ENCODE measurements at places on chromosomes 3 and 15.

DNA sequence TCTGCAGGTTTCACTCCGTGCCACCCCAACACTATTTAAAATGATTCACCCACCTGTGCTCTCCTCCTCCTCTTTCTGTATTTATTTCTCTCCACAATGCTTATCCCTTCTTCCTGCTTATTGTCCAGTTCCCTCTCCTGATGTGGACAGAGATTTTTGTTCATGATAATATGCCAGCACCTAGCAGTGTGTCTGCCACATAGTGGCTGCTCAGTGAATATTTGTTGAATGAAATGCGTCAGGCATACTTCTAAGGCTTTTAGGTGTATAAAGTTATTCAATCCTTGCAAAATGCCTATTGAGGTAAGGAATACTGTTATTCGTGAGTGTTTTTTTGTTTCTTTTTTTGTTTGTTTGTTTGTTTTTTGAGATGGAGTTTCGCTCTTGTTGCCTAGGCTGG lies 67.5 kb upstream of the MME start:
- DNase-seq = no peak

DNA sequence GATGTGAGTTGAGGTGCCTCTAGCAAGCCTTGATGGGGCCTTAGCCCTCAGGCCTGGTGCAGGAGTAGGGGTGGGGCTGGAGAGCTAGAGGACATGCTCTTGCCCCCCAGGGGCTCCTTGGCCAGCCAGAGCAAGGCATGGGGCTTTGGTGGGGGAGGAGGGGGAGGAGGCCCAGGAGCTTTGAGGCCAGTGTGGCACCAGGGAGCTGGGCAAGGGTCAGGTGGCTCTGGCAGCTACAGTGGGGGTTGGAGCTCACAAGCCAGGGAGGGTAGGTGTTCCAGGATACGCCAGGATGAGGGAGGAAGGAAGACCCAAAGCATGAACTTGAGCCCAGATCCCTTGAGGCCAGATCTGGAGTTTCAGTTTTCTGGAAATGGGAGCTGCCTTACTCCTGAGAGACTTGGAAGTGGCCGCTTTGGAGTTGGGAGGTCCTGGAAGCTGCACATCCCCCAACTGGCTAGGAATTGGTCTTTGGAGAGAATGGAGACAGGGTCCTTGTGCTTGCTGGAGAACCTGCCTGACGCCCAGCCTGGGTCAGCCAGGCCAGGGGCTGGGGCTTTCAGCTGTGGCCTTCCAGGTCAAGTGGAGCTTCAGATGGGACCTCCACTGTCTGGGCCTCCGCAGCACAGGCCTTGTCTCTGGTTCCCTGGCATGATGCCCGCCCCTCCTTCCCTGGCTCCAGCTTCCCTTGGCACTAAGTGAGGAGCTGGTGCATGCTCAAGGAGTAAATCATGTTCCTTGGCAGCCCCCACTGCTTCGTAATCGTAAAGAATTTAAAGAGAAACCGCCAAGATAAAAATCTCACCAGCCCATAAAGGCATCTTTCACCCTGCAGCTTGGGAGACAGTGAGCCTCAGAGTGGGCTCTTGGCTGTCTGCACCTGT lies 8.7 kb downstream of the SEMA3F start:
- DNase-seq = no peak

DNA sequence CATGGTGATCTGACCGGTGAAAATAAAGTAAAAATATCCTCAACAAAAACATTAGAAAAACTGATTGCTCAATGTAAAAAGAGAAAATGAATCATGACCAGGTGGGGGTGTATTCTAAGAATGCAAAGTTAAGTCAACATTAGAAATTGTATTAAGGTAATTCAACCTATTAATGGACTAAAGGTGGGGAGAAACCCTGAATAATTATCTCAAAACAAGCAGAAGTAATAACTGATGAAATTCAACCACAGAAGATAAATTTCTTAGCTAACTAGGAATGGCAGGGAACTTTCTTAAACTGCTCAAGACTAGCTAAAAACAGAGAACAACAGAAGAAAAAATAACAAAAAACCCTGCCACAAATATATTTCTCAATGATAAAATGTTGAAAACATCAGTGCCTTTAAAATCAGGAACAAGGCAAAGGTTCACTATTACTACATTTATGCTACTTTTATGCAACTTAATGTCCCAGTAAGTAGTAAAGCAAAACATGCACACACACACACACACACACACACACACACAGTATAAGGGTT lies 204.4 kb upstream of the THBS1 start:
- DNase-seq = no peak

GRCh38 chr3:169250000-169250399 lies 413.5 kb downstream of the MECOM start:
- DNase-seq = no peak

- DNase-seq = peak; percentile 25
Measured at GRCh38 chr15:73873889-73874511, 636 bp downstream of the TBC1D21 start.

DNA sequence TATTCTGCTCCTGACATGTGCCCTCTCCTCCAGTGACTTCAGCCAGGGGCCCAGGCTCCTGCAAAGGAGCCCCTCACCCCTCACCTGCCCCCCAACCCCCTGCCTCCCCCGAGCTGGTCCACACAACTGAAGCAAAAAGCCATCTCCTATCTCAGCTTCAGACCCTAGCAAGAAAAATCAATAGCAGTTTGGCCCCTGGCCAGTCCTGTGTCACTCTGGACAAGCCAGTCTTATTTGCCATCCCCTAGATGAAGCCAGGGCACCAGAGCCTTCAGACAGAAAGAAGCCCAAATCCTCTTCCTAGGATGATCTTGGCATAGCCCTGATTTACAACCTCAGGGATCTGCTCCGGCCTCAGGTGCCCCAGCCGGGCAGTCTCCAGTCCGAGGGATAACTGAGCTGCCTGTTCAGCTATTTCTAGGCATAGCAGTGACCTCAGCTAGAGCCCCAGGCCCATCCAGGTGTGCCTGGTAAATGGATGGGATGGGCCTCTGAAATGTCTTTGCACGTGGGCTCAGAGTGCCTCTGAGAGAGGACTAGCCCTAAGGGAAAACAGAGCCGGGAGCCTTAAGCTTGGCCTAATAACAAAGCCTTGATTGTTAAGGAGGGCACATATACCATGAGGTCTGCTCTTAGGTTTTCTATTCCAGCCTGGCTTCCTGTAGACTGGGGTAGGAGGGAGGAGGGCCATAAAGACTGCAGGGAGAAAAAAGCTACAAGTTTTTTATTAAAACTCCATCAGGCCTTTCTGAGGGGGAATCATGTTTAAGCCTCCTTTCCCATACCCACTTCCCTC lies 242.0 kb downstream of the SHQ1 start:
- no peak for DNase-seq

GRCh38 chr15:42915654-42916315 lies 4.8 kb downstream of the TTBK2 start:
- DNase-seq = no peak

GRCh38 chr3:23629181-23629894 lies 176.4 kb upstream of the UBE2E1 start:
- no peak for DNase-seq

GRCh38 chr3:187748050-187748481 lies 2.8 kb upstream of the BCL6 start:
- no peak for DNase-seq

GRCh38 chr3:100902572-100902971 lies 90.6 kb downstream of the ABI3BP start:
- DNase-seq = no peak

GRCh38 chr15:60584355-60584998 lies 105.5 kb upstream of the ICE2 start:
- DNase-seq = no peak

GRCh38 chr3:5016211-5017161 lies 37.2 kb downstream of the BHLHE40 start:
- no peak for DNase-seq

DNA sequence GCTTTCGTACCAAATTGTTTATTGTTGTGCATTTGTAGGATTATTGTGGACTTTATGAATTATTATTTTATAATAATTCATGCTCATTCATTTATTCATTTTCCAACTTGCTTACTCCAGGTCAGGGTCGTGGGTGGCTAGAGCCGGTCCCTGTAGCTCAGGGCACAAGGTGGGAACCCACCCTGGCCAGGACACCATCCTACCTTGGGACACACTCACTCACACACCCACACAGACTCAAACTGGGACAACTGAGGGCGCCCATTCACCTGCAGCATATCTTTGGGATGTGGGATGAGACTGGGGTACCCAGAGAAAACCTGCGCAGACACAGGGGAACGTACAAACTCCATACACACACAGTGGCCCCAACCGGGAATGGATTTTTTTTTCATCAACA lies 40.6 kb downstream of the SSUH2 start:
- DNase-seq = no peak

- no peak for DNase-seq
Measured at GRCh38 chr3:177633671-177634207, 436.5 kb upstream of the TBL1XR1 start.

DNA sequence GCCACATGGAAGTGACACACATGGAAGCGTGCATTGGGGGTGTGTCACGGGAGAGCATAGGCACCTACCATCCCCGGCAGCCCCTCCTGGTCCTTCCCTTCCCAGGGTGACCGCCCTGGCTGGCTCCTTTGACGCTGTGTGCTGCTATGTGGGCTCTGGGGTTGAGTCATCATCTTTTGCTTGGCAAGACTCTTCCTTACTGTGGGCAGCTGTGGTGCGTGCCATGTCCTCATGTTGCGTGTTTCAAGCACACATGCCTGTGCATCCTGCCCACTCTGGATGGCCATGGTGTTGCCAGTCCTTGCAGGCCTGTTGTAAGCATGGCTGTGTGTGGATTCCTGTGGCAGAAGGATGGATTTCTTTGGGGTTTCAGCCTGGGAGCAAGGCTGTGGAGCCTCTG lies 14.0 kb downstream of the PLXNA1 start:
- DNase-seq = no peak

- DNase-seq = no peak
Measured at GRCh38 chr3:69092030-69092516, 7.3 kb downstream of the ARL6IP5 start.

- no peak for DNase-seq
Measured at GRCh38 chr15:71443538-71443937, 328.3 kb downstream of the THSD4 start.

- DNase-seq = no peak
Measured at GRCh38 chr3:142889212-142890014, 530 bp upstream of the PCOLCE2 start.

DNA sequence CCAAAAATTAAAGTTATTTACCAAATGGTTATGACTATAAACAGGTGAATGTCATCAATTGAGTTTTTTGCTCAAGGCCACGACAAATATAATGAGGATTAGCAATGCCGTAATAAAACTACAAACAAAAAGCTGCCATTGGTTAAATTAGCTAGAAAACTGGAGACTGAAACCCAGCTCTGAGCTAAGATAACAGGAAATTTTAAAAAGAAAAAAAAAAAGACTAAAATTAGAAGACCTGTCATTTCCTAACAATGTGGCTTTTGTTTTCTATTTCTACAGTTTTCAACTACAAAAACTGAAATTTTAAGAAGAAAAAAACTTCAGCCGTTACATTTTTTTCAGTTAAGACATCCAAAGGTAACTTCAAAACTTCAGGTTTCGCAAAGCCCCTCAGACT lies 9.7 kb downstream of the SLC12A6 start:
- DNase-seq = no peak

DNA sequence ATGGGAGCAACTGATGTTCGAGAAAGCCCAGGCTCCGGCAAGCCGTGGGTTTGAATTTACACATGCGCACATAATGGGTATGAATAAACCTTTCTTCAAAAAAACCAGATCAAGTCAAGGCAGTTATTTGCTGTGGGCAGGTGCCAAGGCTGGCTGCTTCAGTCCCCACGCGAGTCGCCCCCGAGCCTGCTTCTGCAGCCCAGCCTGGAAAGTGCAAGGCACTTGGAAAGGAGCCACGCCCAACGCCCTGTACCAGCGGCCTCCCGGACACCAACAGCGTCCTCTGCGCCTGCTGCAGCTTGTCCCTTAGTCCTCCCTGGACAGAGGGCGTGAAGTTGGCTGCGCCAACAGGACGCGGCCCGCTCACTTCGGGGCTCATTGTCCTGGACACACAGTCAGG lies 68.9 kb downstream of the KLF15 start:
- DNase-seq = no peak

DNA sequence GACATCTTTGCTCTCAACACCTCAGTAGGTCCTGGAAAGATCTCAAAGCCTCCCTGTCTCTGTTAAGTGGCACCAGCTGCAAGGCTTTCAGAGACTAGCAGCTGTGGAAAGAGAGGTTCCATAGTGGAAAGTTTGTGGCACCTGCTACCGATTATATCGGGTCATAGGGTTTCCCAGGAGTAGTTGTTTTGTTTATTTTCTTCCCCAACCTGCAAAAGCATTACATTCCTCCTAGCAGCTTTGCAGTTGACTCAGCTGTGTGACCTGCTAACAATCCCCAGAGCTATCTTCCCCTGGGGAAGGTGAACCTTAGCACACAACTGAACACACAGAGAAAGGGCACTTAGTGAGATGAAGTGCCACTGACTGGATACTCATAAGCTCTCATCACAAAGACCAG lies 598.9 kb upstream of the GRM7 start:
- DNase-seq = no peak

DNA sequence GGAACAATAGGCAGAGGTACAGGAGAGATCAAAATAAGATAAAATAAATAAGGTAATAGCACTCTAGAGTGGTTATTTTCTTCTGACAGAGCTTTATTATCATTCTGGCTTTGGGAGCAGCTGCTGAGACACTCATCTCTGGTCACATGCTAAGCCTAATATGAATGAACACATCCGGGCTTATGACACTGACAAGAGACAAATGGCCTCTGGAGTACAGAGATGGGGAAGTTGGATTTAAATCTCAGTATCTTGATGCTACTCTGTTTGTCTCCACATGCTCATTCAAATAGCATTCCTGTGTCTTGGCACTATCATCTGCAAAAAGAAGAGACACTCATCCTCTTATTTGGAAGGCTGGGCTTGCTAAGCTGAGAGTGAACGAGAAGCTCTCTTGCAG lies 55.6 kb downstream of the TMEM45A start:
- no peak for DNase-seq

GRCh38 chr15:65081758-65082157 lies 5.2 kb downstream of the KBTBD13 start:
- no peak for DNase-seq

DNA sequence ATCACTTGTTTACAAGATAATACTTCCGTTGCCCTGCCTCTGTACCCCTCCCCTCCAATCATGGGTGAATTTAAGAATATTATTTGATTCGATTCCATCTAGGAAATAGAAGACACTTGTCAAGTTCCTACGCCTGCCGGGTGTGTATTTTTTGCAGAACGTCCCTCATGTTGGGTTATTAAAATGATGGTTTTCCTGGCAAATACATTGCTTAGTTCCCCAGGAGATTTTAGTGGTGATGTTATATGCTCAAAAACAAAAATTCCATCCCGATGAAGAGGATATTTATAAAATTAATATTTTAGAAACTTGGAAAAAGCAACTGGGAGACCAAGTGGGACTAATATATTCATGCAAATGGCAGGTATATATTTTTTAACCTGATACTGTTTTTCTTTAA lies 548.4 kb downstream of the EDEM1 start:
- DNase-seq = no peak

DNA sequence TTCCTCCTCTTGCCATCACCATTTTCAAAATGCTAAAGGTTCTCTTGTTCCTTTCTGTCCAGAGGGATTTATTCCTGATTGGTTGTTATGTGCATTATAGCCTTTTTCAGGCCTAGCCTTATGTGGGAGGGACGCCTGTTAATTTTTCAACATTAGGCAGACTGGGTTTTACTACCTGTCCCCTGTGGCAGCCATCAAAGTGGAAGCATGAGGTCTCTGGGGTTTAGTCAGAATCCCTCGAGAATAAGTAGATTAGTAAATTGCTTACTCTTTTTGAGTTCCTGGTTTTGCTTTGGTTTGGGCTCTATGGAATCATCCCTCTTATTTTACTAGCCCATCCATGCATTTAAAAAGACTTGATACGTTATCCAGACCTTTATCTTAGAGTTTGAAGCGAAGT lies 32.4 kb downstream of the PAK2 start:
- DNase-seq = no peak

GRCh38 chr3:147574621-147575020 lies 165.5 kb downstream of the ZIC1 start:
- no peak for DNase-seq
